ENCODE measurements at places on chromosomes 16 and 17.
A peak's percentile ranks its signal among the peaks of the same experiment; 100 is the strongest.

- no peak for DNase-seq
These were observed 2.1 kb downstream of the SLC16A6 start for GRCh38 chr17:68288804-68289203.

GRCh38 chr16:11949527-11949926 is 7.7 kb upstream of the NPIPB2 start:
- DNase-seq = peak; percentile 55

- DNase-seq = no peak
These were observed 217.4 kb upstream of the COX10 start for GRCh38 chr17:13851889-13852288.

DNA sequence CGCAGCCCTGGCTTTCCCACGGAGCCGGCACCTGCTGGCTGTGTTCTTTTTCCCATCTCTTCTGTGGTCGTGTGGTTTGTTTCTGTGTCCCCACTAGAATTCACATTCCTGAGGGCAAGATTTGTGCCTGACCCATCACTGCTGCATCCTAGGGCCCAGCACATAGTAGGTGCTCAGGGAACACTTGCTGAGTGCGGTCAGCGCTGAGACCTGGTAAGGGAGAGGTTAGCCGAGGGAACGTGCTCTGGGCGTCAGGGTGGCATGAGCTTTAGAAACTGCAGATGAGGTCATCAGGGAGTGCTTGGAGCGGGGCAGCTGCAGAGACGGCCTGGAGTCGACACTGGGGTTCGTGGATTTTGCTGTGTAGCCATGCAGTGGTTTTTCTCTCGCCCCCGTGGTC is 5.9 kb downstream of the DEF8 start:
- DNase-seq = no peak

DNA sequence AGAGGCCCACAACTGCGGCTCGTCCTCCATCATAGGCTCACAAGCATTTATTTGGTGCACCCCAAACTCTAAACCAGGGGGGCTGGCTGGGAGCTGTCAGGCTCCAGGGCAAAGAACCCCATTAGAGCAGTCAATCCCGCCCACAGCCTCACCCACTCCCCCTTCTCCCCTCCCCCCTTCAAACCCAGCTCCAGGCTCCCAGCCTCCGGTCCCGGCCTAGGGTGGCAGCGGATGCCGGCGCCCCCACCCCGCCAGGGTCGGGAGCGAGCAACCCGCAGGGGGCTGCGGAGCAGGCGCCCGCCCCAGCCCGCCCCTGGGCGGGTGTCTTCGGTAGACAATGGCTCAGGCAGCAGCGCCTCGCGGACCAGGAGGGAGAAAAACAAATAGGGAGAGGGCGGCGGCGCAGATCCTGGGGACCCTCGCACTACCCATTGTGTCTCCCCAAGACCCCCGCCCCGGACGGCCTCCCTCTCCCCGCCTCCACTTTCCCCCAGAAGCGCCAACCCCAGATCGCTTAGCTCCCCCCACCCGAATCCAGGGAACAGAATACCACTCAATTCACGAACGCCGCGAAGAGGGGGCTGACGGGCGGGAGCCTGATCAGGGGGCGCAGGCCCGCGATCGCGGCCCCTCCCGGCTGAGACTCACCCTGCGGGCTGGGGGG is 572 bp downstream of the FAM171A2 start:
- DNase-seq = no peak

DNA sequence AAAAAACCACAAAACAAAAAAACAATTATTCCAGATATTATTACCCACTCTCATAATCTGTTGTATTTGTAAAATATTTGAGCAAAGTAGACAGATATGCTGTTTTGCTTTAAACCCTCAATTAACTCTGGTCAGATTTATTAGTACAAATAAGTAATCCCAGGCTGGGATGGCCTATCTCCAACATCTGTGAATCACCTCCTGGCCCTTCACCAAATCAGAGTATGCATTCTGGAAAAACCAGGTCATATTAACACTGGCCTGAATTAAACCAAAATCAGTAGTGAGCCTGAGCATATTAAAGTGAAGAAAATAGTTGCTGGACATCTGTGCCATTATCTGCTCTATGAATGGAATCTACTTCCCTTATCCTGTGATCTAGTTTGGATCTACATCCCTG is 41.0 kb downstream of the STAT3 start:
- no peak for DNase-seq

- no peak for DNase-seq
These were observed 17.9 kb downstream of the SEC14L5 start for GRCh38 chr16:4976079-4976478.

GRCh38 chr17:29664743-29665480 is 42.2 kb upstream of the CORO6 start:
- no peak for DNase-seq

DNA sequence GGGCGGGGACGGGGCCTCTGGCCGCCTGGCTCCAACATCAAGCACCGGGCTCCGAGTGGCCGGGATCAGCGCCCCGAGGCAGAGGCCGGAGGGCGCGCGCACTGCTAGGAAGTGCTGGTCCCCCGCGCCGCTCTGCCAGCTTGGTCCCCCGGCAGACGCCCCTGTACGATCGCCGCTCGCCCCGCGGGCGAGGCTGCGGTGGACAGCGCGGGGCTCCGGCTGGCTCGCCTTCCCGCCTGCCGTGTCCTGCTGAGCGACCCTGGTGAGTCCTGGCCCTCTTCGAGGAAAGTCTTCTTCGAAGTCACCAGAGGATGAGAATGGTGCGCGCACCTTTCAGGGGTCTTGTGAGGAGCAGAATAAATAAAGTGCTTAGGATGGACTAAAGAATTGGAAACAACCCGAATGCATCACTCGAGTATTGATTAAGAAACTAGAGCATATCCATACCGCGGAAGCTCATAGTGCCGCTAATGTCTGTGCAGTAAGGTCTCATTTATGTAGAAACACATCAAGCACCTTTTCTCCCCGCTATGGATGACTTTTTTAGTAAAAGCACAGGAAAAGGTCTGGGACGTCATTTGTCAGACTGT is 392 bp downstream of the ZNF213 start:
- DNase-seq = no peak

Measured in putamen (tissue), 1 donor.